ENCODE measurements at places on chromosomes 2 and 18.

- DNase-seq, result no peak
Observed at GRCh38 chr2:142175813-142176338, 45.1 kb upstream of the LRP1B start.

- no peak for DNase-seq
Observed at GRCh38 chr18:13376841-13377351, 158.3 kb downstream of the LDLRAD4 start.

GRCh38 chr18:10013621-10014543 is 100.1 kb downstream of the VAPA start:
- DNase-seq, result no peak

DNA sequence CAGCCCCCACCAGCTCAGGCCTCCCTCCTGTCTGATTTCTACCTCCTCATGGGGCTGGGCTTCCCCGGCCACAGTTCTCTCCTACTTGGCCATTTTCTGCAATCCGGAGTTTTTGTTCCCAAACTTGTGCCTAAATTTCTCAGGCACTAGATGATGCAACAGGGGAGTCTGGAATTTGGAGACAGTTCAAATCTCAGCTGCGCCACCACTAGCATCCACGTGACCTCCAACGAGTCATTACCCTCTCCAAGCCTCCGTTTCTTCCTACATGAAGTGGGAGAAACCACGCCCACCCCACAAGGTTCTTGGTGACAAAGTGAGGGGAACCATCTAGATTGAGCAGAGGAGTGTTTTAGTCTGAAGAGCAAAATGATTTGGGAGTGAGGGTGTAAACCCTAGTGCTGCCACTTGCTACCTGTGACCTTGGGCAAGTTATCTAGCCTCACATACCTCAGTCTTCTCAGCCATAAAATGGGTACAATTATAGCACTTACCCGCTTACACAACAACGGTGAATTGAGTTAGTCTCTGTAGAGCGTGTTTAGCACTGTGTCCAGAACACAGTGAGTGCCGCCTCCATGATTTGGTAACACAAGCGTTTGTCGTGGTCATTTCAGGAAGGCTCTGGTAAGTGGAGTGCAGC is 61.4 kb upstream of the ASAP2 start:
- DNase-seq, result peak; percentile 64

All from LHCN-M2 (cell line).